Right renal pelvis (tissue), 4 donors: ENCODE measurements at places on chromosomes 1 and 21.

DNA sequence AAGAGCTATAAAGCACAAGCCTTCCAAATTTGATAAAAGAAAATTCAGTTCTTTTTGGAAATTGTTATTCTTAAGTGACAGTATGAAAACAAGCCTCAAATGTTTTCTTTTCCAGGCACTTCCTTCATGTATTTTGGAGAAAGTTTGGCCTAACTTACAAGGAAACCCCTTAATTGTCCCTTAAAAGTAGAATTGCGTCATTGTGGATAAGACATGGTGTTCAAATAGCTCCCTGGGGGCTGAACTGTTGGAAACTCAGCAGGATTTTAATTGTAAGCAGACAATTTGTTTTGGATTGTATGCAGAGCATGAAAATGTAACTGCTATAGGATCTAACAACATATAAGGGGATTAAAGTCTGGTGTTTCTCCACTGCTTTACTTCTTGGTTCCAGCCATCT lies 35.4 kb upstream of the FGGY start:
- DNase-seq = peak; percentile 31

DNA sequence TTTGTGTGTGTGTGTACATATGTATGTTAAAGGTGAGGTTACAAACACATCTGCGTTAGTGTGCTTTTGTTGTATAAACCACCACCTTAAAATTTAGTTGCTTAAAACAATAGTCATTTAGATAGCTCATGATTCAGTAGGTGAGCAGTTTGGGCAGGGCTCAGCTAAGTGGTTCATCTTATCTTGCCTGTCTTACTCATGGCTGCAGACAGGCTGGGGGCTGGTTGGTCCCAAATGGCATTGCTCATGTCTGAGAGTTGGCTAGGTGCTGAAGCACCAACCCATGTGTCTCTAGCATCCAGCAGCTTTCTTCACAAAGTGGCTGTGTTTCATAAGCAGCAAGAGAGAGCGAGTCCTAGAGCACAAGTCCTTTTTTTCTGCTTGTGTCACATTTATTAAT lies 91.4 kb downstream of the MACF1 start:
- DNase-seq = no peak

DNA sequence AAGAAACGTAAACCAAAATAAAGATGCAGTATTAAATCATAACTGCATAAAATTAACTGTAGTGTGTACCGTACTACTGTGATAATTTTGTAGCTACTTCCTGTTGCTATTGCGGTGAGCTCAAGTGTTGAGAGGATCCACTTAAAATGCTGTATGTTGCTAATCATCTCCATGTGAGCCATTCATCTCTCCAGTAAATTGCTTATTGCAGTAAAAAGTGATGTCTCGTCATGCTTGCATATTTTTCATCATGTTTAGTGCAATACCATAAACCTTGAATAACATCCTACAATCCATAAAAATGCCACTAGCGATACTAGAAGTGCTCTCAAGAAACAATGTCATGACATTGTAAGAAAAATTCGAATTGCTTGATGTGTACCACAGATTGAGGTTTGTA lies 66.3 kb downstream of the RAVER2 start:
- no peak for DNase-seq

DNA sequence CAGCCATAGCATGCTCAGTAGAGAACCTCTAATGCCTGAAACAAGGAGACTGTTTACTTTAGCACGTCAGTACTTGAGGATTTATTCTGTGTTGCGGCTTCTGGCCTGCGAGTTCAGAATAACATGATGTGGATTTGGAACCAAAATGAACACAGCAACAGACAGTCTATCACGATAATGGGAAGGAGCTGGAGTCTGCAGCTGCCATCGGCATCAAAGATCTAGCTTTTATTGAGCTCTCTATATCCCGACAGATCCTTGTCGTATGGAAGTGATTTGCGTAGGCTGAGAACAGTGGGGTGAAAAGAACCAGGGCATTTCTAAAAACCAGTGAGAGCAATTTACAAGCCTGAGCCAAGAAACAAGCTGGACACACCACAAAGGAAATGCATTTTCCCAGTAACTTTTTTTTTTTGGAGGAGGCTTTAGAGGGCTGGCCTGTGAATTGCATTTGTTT lies 294.2 kb downstream of the KIF26B start:
- DNase-seq = no peak

- no peak for DNase-seq
Measured at GRCh38 chr1:2468540-2468939, 7.5 kb upstream of the PLCH2 start.

DNA sequence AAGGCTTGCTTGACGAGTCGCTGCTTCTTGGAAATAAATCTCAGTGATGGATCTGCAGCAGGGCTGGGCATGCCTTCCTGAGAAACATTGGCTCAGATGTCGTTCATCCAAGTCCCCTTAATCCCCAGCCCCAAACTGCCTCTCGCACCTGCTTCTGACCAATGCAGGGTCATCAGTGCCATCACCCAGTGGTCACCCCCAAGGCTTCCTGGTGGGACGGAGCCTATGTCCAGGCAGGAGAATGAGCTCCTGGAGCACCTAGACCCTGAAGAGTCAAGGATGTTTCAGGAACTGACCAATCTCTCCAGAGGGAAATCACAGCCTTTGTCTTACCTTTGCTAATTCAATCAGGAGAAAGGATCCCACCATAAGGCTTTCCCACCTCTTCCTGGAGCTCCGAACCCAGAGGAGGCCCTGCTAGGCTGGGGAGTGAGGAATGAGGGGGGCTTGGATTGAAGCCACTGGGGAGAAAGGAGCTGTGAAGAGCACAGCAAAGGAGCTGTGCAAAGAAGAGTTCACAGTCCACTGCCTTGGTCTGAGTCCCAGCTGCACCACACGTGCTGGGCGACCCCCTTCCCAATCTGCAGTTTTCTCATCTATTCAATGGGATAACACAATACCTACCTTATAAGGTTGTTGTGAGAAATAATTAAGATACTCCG lies 416.1 kb downstream of the NPHP4 start:
- no peak for DNase-seq

DNA sequence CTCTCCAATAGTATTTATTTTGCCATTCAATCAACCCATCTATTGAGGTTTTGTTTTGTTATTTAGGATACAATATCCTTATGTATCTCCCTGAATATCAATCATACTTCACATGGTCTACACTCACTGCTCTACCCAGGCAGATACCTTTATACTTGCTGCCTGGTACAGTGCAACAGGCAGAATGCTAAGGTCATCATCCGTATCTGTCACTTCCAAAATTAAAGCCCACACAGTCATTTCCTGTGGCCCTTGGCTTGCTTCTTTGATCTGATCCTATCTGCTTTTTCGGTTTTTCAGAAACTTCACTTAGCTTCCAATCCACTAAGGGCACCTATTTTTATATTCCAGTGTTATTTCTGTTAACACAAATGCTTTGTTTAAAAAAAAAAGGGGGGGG lies 22.3 kb upstream of the ZZZ3 start:
- no peak for DNase-seq

DNA sequence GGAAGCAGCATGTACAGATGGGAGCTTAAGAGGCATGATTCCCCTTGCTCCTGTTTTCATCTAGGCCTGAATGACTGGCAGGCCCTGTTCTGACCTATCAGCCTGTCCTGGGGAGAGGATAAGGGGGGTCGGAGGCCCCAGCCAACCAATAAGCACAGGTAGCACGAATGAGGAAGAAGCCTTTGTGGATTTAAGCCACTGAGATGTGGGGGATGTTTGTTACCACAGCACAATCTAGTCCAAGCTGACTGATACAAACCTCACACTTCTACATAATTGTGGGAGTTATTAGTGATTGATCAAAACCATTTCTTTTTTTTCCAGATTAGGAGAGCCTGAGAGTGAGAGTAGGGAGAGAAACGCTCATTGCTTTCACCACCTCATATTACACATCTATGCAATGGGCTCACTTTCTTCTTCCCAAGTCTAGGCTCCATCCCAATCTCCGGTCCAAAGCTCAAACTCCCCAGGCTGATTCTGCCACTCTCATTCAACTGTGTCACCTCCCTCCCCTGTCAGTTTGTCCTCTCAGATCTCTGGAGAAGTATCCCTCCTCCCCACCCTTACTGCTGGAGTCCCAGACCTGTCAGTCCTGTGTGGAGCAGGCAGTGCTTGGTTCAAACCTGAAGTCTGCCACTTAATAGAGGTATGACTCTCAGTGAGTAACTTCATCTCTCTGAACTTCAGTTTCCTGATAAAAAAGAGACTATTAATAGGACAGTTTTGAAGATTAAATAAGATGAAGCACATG lies 220.5 kb downstream of the PTPRU start:
- no peak for DNase-seq

- peak; percentile 52 for DNase-seq
Measured at GRCh38 chr1:9441451-9442133, 97.7 kb upstream of the SLC25A33 start.

- DNase-seq = no peak
Measured at GRCh38 chr21:43024439-43025136, 50.2 kb downstream of the PKNOX1 start.

DNA sequence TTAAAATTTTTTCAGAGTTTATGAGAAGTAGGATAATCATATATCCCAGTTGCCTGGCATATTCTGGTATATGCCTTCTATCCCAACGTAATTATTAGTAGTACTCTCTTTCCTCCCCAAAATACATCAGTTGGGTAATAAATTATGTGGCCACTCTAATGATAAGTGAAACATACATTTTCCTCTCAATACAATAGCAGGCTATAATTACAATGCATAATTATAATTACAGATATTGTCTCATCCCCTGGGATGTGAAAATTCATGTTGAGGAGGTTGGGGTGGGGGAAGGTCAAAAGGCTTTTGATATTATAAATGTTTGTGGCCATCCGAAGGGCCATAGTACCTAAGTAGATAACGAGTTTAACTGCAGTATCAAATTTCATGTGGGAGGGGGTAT lies 277.1 kb downstream of the ST6GALNAC3 start:
- DNase-seq = no peak

DNA sequence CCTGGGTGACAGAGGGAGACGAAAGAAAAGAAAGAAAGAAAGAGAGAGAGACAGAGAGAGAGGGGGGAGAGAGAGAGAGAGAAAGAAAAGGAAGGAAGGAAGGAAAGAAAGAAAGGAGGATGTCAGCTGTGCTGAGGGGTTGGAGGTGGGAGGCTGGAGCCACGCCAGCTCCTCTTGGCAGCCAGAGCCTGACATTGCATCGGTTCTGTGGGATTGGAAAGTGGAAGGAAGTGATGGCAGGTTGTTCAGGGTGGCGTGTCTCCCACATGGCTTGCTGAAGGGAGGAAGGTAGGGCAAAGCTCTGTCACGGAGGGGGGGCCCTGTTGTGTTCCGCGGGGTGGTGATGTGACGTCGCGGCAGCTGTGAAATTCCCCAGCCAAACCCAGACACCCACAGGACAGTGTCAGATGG lies 30.7 kb downstream of the EIF2D start:
- no peak for DNase-seq

- DNase-seq = no peak
Measured at GRCh38 chr1:2391931-2392509, 379 bp downstream of the RER1 start.

- DNase-seq = no peak
Measured at GRCh38 chr1:16300436-16300835, 51.8 kb downstream of the FBXO42 start.

DNA sequence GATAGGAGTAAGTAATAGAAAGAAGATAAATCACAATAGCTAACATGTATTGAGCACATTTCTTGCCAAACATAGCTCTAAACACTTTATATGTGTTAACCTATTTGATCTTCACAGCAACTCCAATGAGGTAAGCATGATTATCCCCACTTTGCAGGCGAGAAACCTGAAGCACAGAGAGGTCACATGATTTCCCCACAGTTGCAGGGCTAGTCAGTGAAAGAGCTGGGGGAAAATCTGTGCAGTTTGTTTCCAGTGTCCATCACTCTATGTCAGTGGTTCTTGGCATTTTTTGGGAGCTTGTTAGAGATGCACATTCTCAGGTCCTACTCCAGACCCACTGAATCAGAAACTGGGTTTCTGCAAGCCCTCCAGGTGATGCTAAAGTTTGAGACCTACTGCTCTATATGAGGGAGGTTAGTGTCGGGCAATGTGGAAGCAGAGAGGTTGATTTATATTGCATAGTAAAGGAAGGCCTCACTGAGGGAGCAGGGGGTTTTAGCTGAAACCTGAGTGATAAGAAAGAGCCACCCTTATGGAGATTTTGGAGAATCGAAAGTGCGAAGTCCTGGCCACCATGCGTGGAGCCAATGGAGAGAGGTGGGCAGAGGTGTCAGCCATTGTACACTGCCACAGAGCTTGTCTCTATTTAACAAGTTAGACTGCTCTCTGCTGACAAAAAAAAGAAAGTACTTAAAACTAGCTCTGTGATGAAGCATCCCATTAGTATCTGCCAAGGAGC lies 20.9 kb downstream of the MCOLN3 start:
- no peak for DNase-seq

DNA sequence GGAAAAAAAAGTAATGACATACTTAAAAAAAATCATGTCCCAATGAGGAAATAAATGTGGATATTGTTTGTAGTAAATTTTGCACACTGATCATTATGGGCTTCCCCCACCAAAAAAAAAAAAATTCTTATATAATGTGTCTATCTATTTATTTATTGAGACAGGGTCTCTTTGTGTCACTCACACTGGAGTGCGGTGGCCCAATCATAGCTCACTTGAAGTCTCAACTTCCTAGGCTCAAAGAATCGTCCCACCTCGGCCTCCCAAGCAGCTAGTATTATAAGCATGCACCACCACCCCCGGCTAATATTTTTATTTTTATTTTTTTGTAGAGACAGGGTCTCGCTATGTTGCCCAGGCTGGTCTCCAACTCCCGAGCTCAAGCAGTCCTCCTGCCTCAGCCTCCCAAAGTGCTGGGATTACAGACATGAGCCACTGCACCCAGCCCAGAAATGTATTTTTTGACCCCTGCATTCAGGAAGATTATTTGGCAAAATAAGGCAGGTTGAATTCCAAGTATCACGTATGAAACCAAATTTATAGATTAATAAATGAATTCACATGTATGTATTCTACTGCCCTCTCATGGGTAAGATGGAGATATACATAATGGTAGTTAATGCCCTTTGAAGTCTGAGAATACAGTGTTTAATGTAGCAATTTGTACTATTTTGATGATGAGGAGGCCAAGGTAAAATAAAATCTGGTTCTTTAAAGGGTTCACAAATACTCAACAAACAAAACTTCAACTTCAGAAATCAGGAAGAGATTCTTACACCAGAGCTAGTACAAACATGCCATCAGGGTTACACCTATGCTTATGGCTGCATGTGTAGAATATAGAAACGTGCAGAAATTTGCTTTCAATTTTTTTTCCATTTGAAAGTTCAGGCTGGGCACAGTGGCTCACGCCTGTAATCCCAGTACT lies 1.4 kb upstream of the DENND2C start:
- DNase-seq = no peak

DNA sequence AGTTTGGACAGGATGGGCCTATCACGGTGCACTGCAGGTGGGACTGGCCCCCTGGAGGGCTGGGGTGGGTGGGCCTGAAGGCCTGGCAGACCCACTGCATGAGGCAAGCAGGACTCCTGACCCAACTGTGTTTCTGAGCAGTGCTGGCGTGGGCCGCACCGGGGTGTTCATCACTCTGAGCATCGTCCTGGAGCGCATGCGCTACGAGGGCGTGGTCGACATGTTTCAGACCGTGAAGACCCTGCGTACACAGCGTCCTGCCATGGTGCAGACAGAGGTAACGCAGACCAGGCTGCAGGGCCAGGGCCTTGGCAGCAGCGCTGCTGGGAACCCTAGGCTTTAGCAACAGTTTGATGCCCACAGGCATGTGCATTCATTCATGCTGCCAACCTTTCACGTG lies 29.0 kb upstream of the KDM4A start:
- DNase-seq = no peak
